Fibroblast of the aortic adventitia (primary cell): ENCODE measurements at places on chromosomes 7 and 10. TPM values are rescaled to one million over a fixed set of nuclear protein-coding genes. Genes with fewer than 3 reads are reported as not detected.
A peak's percentile ranks its signal among the peaks of the same experiment; 100 is the strongest.

GRCh38 chr7:105807448-105807762, 69.0 kb downstream of the ATXN7L1 start:
- DNase-seq: no peak

The NOLC1 gene
- 37.2 and 45.3 TPM in 2 replicates for total RNA-seq

DNA sequence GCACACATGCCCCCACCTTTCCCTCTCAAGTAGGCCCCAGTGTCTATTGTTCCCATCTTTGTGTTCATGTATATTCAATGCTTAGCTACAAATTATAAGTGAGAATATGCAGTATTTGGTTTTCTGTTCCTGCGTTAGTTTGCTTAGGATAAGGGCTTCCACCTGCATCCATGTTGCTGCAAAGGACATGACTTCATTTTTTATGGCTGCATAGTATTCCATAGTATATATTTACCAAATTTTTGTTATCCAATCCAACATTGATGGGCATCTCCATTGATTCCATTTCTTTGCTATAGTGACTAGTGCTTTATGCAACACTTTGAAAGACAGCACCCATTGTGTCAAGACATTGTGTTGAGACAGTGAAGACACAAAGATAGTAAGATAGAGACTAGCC, 19.0 kb upstream of the ABCB4 start:
- DNase-seq: no peak

DNA sequence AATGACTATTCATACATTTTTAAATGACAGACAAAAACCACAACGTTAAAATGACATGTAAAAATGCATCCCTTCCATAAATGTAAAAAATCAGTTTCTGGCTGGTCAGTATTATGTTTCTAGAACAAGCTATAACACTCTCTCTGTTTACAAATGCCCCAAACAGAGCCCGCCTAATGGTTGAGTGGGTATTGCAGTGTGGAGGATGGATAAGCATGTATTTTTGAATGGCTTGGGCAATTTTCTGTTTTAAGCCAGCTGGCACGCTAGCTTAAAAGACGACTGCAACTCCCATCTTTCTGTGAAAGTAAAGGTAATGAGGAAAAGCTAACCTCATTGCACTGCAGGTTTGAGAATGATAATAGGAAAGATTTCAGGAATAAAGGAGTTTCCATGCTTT, 430.7 kb downstream of the PARD3 start:
- DNase-seq: no peak

- DNase-seq: peak; percentile 32
Observed at GRCh38 chr7:122864016-122864415, 22.2 kb downstream of the CADPS2 start.

GRCh38 chr10:90148116-90148855, 446.9 kb downstream of the KIF20B start:
- DNase-seq: peak; percentile 69

GRCh38 chr7:30091491-30091912, 43.3 kb upstream of the MTURN start:
- peak; percentile 93 for DNase-seq

- no peak for DNase-seq
Observed at GRCh38 chr10:37774351-37774750, 83.1 kb downstream of the ZNF248 start.

DNA sequence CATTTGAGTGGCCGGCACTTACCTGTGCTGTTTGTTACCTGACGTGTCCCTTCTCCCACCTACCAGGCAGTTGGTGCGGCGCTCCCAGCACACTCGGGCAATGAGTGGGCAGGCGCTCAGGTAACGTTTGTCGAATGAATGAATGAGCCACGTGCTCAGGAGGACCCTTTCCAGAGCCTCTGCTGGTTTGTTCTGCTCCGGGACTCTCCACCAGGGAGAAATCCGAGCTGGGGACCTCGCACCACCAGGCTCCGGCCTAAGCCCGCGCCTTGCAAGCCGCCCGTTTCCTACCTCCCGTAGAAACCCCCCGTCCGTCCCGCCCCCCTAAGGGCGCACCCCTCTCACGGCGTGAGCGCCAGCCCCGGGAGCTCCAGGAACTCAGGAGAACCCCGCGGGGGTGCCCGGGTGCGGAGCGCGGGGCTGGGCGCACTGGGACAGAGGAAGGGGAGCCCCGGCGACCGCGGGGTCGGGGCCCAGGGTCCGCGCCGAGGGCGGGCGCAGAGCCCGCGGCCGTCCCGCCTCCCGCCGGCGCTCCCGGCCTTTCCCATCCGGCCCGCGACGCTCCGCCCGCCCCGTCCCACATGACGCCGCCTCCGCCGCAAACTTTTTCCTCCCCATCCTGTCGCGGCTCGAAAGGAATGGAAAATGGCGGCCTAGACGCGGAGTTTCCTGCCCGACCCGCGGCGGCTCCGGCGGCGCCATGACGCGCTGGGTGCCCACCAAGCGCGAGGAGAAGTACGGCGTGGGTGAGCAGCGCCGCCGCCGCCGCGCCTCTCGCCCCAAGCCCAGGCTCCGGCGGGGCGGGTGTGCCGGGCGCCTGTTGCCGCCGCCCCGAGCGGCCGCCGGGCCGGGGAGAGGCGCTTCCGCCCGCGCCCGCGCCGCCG, at the start of gene DOCK1:
Gene DOCK1, plus strand, starts transcription at position 611 of the 884 bp plus-strand sequence. Its CDS starts 90 bp downstream, at position 701.
- DNase-seq: peak; percentile 61

- DNase-seq: no peak
Observed at GRCh38 chr10:43037942-43038782, 38.7 kb upstream of the RET start.

The SPRN gene
- total RNA-seq: 0.18 and 0.82 TPM in 2 replicates

The NRBF2 gene
- total RNA-seq: 16.6 and 26.6 TPM in 2 replicates

DNA sequence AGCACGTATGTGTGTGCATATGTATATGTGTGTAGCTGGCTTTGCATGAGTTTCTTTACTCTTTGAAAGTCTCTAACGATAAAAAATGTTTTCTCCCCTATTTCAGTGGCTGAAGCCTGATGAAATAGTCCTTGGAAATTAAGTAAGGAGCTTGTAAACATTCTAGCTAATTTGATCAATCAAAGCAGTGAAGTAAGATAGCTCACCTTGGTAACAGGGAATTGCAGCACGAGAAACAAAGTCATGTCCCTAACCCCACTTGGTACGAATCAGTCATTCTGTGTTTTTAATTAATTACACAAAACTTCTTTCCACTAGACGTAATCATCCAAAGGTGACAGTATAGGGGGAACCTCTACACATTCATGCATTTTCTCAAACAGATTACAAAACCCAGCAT, 41.5 kb downstream of the GPR37 start:
- DNase-seq: no peak

DNA sequence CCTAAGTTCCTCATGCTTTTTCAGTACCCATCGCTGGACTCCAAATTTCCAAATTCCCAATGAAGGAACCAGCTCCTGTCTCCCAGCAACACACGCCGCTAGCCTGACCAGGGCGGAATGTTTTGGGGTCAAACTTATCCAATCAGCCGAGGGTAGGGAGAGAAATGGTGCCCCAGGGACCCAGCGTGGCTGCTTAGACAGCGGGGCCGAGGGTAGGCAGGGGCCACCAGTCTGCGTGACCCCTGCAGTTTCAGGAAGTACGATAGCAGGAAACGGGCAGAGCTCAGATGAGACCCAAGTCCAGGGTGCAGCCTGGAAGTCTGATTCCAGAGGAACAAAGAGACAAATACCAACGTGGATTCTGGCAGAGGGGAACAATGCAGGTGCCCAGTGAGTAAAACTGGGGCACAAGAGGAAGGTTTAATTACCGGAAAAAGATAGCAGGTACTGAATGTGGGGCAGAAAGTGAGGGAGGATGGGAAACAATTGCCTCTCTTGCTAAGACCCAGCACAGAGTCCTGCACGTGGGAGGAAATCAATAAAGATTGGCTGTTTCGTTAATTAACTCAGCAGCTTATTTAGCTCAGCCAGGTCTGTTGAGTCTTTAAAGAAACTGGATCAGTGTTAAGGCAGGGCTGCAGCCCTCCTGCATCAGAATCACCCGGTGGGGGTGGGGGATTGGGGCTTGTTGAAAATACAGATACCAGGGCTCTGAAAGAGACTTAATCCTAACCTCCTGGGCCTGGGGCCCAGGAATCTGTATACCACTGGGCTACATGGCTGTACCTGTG, 50.4 kb upstream of the NFE2L3 start:
- DNase-seq: no peak

The MICU1 gene
- total RNA-seq: 58.3 and 65.3 TPM in 2 replicates

The DMBT1 gene
- total RNA-seq: under 0.01 and 0.08 TPM in 2 replicates

DNA sequence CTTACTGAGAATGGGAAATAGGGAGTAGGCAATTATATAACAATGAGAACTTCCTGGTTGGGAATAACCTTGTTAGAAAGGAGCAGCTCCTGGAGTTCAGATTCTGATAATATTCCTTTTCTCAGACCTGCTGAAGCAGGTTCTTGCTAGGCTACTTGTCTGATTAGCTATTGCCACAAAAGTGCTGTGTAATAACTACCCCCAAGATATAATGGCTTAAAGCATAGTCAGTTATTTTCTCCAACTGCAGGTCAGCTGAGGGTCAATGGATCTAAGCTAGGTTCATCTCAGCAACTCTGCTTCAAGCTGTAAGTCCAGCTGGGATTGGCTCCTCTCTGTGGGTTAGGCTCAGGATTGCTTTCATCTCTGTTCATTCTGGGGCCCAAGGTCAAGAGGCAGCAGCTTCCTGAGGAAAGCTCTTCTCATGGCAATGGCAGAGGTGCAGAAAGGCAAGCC, 9.4 kb upstream of the CNOT4 start:
- DNase-seq: no peak

The PRF1 gene
- not detected in 2 replicates for total RNA-seq

DNA sequence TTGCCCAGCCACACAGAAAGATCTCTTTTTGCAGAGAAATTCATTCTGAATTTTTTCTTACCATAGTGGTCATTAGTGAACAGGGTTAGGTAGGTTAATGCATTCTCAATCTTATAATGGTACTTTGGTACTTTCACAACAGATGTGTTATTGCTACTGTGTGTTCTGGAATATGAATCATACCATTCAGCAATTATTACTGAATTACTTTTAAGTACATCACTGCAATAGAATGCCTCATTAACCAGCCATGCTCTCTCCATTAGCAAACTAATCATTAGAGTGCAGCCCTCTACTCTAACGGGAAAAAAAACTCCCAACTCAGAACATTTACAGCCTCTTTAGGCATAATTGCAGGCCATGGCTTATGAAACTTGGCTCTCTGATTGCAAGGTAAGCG, 102.1 kb downstream of the DOCK4 start:
- DNase-seq: no peak

The SLC26A5 gene
- not detected in 2 replicates for total RNA-seq

GRCh38 chr10:101766753-101767599, 8.9 kb downstream of the FGF8 start:
- no peak for DNase-seq

- no peak for DNase-seq
Observed at GRCh38 chr7:39603924-39604323, 19.4 kb upstream of the RALA start.
